ENCODE measurements at places on chromosomes 5 and 9.

GRCh38 chr5:137269274-137269673, 229.9 kb downstream of the SPOCK1 start:
- no peak for DNase-seq

DNA sequence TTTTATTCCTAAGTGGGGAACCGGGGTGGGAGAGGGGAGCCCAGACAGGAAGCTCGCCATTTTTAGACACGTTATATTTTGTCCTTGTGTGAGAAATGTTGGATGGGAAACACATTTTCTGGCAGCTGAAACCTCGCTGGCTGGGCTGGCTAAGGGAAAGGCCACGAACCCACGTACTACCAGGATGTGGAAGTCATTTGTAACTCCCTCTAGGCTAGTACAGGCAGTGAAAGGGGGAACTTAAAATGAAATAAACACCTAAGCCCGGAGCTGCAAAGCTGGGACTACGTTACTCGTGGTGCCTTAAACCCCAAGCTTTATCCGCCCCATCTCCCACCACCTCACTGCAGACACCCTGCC, 42.5 kb downstream of the TMEM174 start:
- DNase-seq: no peak

- DNase-seq: no peak
Observed at GRCh38 chr5:105639068-105639467, 2031.7 kb downstream of the EFNA5 start.

- DNase-seq: no peak
Observed at GRCh38 chr9:115980502-115980901, 173.1 kb upstream of the PAPPA start.

GRCh38 chr9:124369231-124369797, 45.9 kb downstream of the PSMB7 start:
- DNase-seq: no peak

DNA sequence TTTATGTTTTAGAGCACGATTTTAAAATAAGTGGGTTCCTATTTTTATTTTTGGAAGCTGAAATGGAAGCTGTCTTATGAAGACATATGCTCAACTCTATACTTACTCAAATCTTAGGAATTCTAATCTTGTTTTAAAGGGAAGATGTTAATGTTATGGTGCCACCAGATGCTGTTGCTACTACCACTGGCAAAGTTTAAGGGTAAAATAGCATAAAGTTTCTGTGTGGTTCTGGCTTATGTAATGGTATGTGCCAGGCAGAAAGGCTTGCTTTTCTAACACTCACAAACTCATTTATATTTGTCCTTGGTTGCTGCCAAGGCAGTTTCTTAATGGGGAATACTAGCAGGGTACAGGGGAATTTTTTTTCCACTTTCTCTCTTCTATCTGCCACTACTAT, 204.9 kb downstream of the ZSWIM6 start:
- no peak for DNase-seq

- DNase-seq: no peak
Observed at GRCh38 chr5:36950586-36951457, 74.3 kb downstream of the NIPBL start.

DNA sequence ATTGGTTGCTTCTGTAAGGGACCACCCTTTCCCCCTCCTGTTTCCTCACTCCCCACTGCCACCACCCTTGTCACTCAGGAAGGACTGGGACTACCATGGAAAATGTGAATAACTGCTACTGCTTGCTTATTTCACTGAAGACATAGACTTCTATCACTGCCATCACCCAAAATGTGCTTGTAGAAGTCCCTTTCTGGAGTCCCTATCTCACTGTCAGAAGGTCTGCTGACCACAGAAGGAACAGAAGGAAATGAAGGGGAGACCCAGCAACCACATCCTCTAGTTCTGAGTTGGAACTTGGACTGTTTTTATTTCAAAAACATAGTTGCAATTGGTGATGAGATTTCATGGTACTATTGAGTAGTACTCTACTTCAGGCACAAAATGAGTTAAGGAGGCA, 122.5 kb downstream of the NPR3 start:
- no peak for DNase-seq

GRCh38 chr5:130074820-130075219, 170.6 kb downstream of the CHSY3 start:
- DNase-seq: no peak

DNA sequence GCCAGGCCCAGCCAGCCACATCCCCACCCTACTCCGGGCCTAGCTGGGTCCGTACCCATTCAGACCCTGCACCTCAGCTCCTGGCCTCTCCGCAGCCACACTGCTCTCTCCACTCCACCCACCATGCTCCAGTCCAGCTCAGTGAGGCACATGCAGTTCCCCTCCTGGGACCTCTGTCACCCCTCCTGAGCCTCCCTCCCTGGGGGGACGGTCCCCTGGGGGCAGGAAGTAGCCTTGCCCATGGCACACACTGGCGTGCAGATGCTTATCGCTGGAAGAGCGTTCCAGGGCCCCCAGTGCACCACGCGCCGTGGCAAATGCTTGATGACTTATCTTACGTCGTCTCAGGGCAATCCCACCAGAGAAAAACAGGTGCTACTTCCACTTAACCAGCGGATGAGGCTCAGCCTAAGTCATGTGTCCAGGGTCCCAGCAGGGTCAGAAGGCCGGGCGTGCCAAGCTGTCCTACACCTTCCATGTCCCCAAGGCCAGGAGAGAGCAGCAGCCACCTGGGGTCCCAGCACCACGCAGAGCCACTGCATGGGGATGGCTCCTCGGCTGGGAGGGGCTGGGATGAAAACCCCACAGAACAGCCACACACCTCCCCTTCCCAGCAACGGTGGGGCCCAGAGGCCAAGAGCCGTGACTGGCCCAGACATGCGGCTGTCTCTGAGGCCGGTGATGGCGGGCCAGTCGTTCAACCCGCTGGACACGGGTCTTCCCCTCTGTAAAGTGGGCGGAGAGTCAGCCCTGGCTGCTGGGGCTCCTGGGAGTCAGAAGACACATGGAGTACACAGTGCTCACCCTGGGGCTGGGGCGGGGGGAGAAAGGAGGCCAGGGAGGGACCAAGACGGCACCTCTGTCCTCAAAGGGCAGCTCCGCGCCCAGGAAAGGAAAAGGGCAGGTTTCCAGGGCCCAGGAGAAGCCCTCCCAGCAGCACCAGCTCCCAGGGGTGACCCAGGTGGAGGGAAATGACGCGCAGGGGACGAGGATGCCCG, 2.6 kb upstream of the CCDC187 start:
- DNase-seq: no peak

GRCh38 chr9:27602142-27602861, 29.0 kb upstream of the C9orf72 start:
- no peak for DNase-seq

DNA sequence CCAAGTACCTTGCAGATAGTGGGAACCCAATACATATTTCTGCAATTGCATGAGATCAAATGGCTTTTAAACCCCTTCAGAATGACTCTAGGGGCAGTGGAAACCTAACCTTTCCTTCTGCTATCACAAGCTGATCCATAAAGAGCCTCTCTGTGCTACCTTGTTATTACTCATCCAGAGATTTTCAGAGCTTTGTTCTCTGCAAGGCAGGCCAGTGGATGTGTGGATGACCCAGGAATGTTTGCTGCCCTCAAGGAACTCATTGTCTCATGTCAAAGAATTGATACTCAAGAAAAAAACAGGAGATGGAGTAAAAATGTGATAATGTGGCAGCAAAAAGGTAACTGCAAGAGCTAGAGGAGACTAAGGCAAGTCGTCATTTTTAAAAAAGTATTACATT, 164.1 kb downstream of the HMHB1 start:
- DNase-seq: no peak

DNA sequence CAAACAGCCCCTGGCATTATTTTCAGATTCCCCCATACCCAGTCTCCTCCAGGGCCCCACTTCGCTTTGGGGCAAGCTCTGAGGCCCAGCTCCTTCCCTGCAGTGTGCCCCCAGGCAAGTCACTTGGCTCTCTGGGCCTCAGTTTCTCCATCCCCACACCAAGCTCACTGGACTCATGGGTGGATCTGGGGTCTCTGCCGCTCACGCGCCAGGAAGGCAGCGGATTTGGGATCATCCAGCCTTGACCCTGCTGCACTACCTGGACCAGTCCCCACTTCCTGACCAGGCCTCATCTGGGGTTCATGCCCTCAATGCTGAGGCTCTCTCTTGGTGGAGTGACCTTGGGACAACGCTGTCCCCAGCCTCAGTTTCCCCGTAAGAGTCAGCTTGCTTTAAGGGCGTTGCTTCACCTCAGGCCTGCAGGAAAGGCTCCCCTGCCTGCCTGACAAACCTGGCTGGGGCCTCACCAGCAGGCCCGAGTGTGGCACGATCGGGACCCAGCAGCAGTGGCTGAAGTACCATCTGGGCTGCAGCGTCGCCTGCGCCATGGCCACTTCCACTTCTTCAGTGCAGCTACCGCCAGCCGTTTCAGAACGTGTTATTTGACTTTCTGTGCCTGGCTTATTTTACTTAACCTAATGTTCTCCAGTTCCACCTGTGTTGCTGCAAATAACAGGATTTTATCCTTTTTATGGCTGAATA, 519.6 kb upstream of the SEMA6A start:
- DNase-seq: no peak

- no peak for DNase-seq
Observed at GRCh38 chr5:171647043-171647903, 138.3 kb upstream of the SMIM23 start.

DNA sequence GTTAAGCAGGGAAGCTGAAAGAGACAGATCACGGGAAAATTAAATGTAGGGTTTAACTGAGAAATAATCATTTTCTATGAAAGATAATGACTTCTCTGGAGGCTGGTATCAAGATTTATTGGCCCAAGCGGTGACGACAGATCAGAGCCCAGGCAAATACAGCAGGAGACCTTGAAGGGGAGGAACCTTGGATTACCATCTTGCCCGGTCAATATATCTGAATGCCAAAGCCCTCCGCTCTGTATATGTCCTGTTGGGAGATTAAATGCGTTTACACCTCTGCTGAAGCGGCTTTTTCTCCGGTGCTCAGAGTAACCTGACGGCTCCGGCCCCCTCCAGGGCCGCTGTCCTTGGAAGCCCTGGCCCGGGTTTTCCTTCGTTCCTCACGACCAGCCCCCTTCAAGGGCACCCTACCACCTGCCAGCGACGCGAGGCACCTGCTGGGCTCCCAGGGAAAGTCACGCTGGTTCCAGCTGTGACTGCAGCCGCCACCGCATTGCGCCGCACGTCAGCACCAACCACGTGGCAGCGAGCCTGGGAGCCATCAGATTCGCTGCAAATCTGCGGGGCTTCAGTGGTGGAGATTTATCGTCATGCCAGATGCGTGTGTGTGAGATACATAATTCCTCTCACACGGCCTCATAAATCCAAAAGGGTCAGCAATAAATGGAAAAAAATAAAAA, 4.4 kb upstream of the QSOX2 start:
- DNase-seq: no peak

DNA sequence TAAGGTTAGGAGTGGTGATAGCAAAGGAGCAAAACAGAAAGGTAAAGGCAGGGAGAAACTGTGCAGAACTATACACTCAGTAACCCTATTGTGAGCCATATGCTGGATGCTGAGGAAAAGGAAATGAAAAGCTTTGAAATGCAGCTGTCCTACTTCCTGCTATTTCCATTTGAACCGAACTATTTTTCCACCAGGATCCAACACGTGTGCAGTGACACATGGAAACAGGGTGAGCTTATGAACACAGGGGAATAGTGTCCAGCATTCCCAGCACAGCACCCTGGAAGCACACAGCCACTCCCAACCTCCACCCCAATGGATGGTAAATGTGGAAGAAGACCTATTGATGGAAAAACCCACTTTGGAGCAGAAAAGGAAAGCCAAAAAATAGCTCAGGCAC, 69.0 kb upstream of the SLC12A2 start:
- no peak for DNase-seq

- DNase-seq: no peak
Observed at GRCh38 chr9:83061990-83062650, 822 bp downstream of the RASEF start.

DNA sequence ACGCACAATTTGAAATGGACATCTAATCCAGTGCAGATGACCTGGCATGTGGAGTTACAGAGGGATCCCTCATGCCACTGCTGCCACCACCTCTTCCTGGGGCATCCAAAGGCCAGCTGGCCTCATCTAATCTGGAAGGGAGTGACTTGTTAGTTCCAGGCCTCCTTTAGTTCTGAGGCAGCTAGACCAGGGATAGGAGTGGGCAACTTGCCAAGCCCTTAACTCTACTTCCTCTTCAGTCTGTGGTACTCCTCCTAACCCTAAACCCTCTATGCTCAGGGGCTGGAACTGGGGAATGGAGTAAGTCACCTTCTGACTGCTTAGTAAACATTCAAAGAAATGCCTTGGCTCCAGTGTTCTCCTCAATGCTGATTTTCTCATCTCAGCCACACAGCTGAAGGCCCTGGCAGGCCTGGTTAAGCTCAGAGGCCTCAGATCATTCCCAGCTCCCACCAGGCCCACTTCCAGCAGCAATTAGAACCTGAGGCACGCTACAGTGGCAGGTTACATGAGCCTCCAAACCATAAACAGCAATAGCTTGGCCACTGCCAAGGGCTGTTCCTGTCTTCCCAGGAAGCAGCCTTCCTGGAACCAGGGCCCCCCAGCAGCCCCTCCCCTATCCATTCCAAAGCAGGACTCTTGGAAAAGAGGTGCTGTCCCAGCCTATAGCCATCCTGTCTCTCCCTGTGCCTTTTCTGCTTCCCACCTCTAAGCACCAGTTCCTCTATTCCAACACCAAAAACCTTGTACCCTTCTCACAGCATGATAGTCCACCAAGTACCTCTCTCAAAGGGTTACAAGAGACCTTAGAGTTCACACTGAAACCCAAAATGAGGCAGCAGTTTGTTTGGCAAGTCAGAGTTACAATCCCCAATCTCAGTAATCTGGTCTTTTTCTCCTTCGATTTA, 2.0 kb downstream of the EIF4EBP3 start:
- no peak for DNase-seq

DNA sequence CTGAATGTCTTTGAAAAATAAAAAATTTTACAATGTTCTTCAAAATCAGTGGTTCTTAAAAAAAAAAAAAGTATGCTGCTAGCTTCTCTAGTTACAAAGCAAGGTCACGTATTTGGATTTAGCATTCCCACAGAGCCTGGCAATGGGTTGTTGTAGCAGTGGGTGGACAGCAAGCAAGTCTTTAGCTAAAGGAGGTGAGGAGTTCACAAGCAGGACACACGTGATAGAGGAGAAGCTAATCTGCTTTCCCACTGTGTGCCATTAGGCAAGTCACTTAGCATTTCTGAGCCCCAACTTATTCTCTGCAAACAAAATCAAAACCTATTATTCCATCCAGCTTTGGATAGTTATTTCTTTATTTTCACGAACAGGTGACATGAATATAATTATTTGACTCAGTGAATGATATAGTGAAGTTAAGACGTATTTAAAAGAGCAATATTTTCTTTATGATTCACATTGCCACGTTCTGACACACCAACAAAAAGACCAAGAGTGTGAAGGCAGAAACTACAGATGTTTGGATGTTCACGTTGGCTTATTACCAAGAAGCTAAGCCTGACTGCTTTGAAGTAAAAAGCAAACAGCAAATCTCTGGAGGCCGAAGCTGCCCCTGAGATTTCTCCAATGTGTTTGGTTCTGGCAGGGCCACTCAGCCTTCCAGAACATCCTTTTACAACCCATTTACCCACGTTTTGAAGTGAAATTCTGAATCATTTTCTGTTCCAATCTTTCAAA, 612.1 kb upstream of the CDH6 start:
- no peak for DNase-seq

GRCh38 chr9:111198936-111199335, 131.1 kb downstream of the OR2K2 start:
- no peak for DNase-seq

- no peak for DNase-seq
Observed at GRCh38 chr5:5419291-5420210, 2.9 kb upstream of the ICE1 start.

GRCh38 chr9:132908635-132909034, 29.9 kb downstream of the SPACA9 start:
- DNase-seq: no peak
